ENCODE measurements at places on chromosomes 16 and 17.
A peak's percentile ranks its signal among the peaks of the same experiment; 100 is the strongest.

DNA sequence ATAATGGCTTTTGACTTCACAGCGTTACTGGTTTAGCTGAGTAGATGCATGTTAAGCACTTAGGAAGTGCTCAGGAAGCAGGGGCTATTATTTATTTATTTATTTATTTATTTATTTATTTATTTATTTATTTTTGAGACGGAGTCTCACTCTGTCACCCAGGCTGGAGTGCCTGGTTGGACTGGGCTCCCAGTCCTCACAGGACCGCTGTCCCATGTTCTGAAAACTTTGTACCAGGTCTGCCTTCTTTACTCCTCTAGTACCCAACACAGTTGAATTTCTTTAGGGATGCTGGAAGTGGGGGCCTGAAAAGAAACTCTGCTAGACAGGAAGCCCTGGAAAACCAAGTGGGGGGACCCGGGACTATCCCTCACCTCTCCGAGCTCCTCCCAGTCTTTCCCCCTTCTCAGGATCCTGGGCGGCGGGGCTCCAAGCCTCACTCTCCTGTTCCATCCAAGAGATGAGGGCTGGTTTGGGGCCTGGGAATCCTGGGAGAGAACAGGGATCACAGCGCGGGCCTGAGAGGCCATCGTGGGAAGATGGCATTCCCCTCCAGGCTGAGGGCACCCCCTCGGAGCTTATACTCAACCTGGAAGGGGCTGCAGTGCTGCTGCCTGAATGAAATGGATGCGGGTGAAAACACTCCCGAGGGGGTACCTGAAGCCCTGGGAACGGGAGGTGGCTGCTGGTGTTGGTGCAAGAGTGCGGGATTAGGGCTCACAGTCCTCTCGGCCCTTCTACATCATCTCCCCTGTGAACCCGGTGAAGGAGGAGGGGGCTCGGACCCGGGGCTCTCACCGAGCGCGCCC is 674 bp downstream of the ZNF688 start:
- DNase-seq = peak; percentile 89

DNA sequence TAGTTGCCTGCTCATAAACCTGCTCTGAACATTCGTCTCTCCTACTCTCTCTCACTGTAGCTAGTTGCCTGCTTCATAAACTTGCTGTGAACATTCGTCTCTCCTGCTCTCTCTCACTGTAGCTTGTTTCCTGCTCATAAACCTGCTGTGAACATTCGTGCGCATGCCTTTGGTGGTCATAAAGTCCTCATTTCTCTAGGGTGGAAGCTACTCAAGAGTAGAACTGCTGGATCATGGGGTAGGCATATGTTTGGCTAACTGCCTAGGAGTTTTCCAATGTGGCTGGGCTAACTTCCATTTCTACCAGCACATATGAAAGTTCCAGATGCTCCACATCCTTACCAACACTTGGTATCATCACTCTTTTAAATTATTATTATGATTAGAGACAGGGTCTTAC is 174.6 kb upstream of the RPH3AL start:
- DNase-seq = no peak

DNA sequence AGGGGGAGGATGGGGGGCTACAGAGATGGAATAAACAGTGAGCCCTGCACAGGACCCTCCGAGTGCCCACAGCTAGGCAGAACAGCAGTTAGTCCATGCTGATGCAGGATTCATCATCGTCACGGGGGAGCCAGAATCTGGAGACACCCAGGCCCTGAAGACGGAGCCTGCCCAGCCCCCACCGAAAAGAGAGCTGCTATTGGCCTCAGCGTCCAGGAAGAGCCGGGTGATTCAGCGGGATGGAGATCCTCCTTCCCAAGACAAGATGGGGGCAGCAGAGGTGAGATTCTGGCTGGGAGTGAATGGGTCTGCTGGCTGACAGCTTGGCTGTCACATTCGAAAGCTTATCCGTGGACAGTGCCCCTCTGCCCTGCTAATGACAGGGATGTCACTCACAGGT is 133.6 kb upstream of the CRHR1 start:
- no peak for DNase-seq

DNA sequence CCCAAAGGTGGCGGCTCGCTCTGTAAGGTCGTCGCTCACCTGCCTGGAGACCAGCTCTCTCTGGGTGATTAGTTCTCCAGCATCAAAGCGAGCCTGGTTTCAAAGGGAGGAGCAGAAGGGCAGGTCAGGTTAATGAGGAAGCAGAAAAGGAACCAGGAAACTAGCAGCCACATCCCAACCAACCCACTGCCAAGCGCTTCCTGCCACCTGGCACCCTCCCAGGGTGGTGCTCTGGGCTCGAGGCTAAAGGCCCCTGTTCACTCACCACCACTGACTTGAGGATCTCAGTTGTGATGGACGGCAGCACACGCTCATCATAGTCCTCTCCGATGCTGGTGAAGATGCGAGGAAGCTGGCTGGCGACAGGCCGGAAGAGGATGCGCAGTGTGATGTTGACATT is 5.6 kb downstream of the PHB1 start:
- DNase-seq = no peak

DNA sequence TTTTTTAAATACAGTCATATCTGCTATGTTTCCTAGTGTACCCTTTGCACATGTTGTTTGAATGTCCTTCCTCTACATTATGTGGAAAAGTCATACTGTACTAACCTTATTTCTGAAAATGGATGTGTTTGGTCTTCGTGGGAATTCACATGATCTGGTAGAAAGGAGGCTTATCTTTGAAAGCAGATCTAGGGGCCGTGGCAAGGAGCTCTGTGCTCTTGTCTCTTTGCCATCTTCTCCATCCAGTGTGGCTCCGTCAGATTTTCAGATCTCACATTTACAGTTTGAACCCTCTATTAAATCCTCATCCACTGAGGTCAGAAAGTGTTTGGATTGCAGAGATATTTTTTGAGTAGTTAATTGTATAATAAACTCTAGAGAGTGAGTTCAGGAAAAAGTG is 32.9 kb downstream of the MAP2K4 start:
- DNase-seq = no peak

GRCh38 chr16:50315346-50315997 is 49.1 kb downstream of the ADCY7 start:
- DNase-seq = no peak

GRCh38 chr17:49370971-49371834 is 9.2 kb upstream of the ZNF652 start:
- DNase-seq = no peak

DNA sequence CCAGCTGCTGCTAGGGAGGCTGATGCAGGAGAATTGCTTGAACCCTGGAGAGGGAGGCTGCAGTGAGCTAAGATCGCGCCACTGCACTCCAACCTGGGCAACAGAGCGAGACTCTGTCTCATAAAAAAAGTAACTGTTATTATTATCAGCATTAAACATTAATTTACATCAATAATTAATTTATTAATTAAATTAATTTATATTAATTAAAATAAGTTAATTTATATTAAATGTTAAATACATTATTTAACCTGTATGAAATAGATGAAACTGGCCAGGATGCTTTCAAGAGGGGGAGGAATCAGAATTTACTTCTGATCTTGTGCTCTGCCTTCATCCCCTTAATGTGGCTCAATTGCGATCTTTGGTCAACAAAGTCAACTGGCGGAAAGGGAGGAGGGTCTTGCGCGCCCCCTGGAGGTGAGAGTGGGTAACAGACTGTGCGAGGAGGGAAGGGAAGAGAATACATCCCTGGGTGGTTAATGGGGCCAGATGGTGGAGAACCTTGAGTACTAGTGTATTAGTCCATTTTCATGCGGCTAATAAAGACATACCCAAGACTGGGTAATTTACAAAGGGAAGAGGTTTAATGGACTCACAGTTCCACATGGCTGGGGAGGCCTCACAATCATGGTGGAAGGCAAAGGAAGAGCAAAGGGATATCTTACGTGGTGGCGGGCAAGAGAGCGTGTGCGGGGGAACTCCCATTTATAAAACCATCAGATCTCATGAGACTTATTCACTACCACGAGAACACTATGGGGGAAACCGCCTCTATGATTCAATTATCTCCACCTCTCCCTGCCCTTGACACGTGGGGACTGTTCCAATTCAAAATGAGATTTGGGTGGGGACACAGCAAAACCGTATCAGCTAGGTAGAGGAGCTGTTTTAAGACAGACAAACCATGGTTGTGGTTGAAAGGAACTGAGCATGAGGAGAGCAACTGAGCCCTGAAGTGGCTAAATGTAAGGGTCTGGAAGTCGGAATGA is 15.7 kb upstream of the CPPED1 start:
- DNase-seq = peak; percentile 90

DNA sequence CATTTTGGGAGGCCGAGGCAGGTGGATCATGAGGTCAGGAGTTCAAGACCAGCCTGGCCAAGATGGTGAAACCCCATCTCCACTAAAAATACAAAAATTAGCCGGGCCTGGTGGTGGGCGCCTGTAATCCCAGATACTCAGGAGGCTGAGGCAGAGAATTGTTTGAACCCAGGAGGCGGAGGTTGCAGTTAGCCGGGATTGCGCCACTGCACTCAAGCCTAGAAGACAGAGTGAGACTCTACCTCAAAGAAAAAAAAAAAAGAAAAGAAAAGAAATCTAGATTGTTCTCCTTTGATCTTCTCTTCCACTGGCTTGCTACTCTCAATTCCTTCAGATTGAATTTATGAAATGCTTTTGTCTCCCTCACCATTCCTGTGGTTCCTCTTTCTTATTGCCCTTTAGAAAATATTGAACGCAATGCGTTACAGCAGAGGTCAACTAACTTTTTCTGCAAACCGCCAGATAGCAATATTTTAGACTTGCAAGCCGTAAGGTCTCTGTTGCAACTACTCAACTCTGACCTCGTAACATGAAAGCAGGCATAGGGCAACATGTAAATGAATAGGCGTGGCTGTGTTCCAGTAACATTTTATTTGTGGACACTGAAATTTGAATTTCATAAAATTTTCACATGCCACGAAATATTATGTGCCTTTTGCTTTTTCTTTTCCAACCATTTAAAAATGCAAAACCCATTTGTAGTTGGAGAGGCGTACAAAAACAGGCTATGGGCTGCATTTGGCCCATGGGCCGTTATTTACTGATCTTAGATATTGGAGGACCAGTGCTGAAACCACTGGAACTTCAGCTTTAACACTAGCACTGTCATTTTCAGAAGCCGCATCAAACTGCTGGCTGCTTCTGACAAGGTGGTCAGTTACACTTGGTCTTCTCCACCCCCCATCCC is 24.8 kb downstream of the PITPNC1 start:
- no peak for DNase-seq

GRCh38 chr17:71983828-71984227 is 137.0 kb upstream of the SOX9 start:
- no peak for DNase-seq

- DNase-seq = no peak
These were observed 9.9 kb downstream of the ZFHX3 start for GRCh38 chr16:73037845-73038570.

DNA sequence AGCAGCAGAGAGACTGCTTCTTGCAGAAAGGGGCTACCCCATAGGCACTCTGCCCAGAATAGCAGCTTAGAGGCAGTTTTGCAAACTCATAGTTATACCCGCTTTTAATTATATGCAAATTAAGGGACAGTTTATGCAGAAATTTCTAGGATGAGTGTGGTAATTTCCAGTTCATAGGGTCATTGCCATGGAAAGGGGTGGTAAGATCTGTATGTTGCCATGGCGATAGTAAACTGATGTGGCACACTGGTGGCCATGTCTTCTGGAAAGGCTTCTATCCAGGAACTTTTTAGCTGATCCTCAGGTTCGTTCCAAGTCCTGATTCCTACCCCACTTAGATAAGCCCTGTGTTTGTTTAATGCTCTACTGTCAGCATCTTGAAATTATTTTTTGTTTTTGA is 6.2 kb downstream of the STXBP4 start:
- no peak for DNase-seq

GRCh38 chr16:14132696-14133048 is 61.6 kb downstream of the MRTFB start:
- DNase-seq = no peak

DNA sequence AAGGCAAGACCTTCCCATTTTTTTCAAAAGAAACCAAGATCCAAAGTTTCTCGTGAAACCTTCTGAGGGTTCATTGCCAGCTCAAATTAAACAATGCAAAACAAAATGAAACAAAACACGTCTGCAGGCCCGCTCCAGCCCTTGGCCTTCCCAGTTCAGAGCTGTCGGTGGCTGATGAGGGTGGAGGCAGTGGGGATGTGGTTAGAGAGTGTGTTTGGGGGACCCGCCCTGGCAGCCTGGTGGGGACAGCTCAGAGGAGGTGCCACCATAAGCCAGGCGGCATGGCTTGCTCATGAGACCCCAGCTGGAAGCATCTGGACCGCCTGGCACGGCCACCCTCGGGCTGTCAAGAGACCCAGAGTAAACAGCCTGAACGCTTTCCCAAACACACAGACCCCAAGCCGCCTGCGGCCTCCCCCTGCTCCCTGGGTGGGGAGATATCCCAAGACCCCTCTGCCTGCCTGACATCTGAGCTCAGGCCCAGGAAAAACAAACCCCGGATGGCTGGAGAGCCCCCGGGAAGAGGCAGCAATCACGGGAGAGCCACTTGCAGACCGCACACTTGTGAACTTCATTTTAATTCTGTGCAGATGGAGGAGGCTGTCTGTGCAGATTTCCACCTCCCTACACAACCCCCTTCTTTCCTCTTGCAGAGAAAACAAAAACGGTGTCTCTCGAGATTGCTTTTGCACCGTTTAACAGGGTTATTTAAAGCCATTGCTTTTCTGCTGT is 35.4 kb upstream of the LITAF start:
- peak; percentile 90 for DNase-seq

GRCh38 chr17:76326306-76326705 is 18.2 kb upstream of the QRICH2 start:
- no peak for DNase-seq

GRCh38 chr16:88381820-88382451 is 823 bp upstream of the ZNF469 start:
- DNase-seq = peak; percentile 82

DNA sequence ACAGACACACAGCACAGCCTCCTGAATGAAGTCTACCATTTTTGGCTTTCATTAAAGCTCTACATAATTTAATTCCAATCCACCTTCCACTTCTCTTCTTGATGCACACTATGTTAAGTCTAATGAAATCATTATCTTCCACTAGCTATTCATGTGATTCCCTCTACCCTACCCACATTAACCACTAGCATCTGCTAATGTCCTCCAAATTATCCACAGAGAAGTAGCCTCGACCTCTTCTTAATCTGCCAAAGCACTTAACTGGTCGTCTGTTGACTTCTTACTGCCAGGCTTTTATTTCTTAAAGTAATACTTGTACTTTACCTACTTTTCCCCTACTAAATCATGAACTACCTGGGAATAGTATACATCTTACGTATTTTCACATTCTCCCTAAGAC is 91.8 kb downstream of the NCOR1 start:
- DNase-seq = no peak

DNA sequence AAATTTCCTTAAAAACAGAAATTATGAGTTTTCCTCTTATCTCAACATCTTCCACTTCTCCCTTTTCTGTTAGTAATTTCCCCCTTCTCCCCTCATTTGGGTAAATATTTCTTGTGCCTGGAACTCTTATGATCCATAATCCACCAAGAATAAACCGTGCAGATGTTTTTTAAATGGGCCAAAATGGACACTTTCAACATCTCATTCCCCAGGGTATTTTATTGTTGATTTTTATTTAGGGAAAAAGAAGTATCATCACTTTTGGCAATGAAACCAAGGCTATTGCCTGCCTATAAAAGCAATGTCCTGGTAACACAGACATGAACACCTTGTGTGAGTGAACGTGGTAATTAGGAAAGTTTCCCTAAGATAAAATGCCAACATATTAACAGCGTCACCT is 54.6 kb downstream of the IRX6 start:
- DNase-seq = peak; percentile 65

- no peak for DNase-seq
These were observed 116.7 kb downstream of the RBFOX1 start for GRCh38 chr16:7449306-7449705.

Measured in osteoblast (primary cell).